ENCODE measurements at places on chromosomes 1 and 21. TPM values are rescaled to one million over a fixed set of nuclear protein-coding genes. Genes with fewer than 3 reads are reported as not detected.

GRCh38 chr1:160328184-160328583, 14.9 kb downstream of the COPA start:
- no peak for DNase-seq
- H3K4me3 ChIP-seq = no peak overlapping the region
- H3K36me3 ChIP-seq = peaks cover 100% of the 10 kb centered on the region
- no peaks in the 10 kb centered on the region for H3K4me1 ChIP-seq

GRCh38 chr1:242206994-242207393, 208.1 kb upstream of the MAP1LC3C start:
- no peaks in the 10 kb centered on the region for H3K4me1 ChIP-seq
- H3K27me3 ChIP-seq = no peaks in the 10 kb centered on the region
- no peak overlapping the region for H3K4me3 ChIP-seq
- H3K27ac ChIP-seq = no peak overlapping the region
- DNase-seq = no peak
- H3K36me3 ChIP-seq = no peaks in the 10 kb centered on the region

GRCh38 chr1:1004780-1005697, 5.1 kb upstream of the HES4 start:
- DNase-seq = peak; percentile 78
- no peak overlapping the region for H3K4me3 ChIP-seq
- H3K27me3 ChIP-seq = peaks cover 5% of the 10 kb centered on the region
- no peaks in the 10 kb centered on the region for H3K36me3 ChIP-seq
- H3K4me1 ChIP-seq = peaks cover 39% of the 10 kb centered on the region
- H3K27ac ChIP-seq = peak overlapping the region; percentile 17

- H3K27ac ChIP-seq = no peak overlapping the region
- no peaks in the 10 kb centered on the region for H3K4me1 ChIP-seq
- no peak overlapping the region for H3K4me3 ChIP-seq
- no peaks in the 10 kb centered on the region for H3K27me3 ChIP-seq
Measured at GRCh38 chr1:225435487-225435886, 7.6 kb upstream of the LBR start.

GRCh38 chr1:174938281-174939007, 61.3 kb upstream of the CACYBP start:
- H3K4me1 ChIP-seq = peaks cover 30% of the 10 kb centered on the region
- H3K36me3 ChIP-seq = no peaks in the 10 kb centered on the region
- no peaks in the 10 kb centered on the region for H3K27me3 ChIP-seq
- H3K4me3 ChIP-seq = no peak overlapping the region

- H3K27ac ChIP-seq = no peak overlapping the region
- no peak overlapping the region for H3K4me3 ChIP-seq
- no peaks in the 10 kb centered on the region for H3K36me3 ChIP-seq
- H3K4me1 ChIP-seq = no peaks in the 10 kb centered on the region
- no peaks in the 10 kb centered on the region for H3K27me3 ChIP-seq
- DNase-seq = no peak
Measured at GRCh38 chr1:231485029-231485784, 43.3 kb upstream of the TSNAX start.

GRCh38 chr1:52192436-52192835, 50.5 kb downstream of the ZFYVE9 start:
- H3K4me3 ChIP-seq = no peak overlapping the region
- no peaks in the 10 kb centered on the region for H3K27me3 ChIP-seq
- no peak for DNase-seq
- H3K4me1 ChIP-seq = peaks cover 11% of the 10 kb centered on the region
- H3K27ac ChIP-seq = no peak overlapping the region

DNA sequence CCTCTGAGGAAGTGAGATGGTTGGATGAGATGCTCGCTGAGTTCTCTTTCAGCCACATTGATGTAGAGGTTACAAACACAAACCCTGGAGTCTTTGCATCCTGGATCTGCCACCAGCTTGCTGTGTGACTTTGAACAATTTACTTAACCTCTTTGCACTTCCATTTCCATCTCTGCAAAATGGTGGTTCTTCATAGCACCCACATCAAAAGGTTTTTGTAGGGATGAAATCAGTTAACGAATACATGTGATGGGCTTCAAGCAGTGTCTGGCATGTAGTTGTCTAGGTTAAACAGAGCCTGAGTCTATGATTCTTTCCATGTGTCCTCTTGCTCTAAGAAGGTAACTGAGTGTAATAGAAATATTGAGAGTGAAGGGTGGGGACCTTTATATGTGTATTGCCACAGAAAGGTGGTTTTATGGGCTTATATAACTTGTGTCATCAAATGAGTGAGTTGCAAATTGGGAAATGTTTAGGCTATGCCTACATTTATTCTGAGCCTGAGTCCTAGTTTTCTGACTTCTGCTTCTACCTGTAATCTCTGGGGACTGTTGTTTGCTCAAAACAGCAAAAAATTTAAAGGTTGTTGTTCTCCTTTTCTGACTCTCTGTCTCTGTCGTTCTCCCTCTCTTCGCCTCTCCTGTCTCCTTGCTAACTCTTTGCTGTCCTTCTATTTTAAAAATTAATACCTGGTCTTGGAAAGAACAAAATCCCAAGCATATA, 27.3 kb upstream of the LRRN2 start:
- no peaks in the 10 kb centered on the region for H3K36me3 ChIP-seq
- no peak for DNase-seq
- H3K4me1 ChIP-seq = no peaks in the 10 kb centered on the region
- H3K27ac ChIP-seq = no peak overlapping the region
- peaks cover 7% of the 10 kb centered on the region for H3K27me3 ChIP-seq
- no peak overlapping the region for H3K4me3 ChIP-seq

- H3K36me3 ChIP-seq = no peaks in the 10 kb centered on the region
- no peaks in the 10 kb centered on the region for H3K4me1 ChIP-seq
- DNase-seq = no peak
- H3K4me3 ChIP-seq = no peak overlapping the region
Measured at GRCh38 chr1:201696217-201696761, 132.7 kb upstream of the IPO9 start.

- no peaks in the 10 kb centered on the region for H3K27me3 ChIP-seq
- peaks cover 40% of the 10 kb centered on the region for H3K4me1 ChIP-seq
- no peak overlapping the region for H3K4me3 ChIP-seq
- H3K36me3 ChIP-seq = no peaks in the 10 kb centered on the region
- DNase-seq = peak; percentile 42
Measured at GRCh38 chr1:117565745-117566455, 39.9 kb upstream of the TENT5C start.

Gene PRDM16
- total RNA-seq = 13.5 TPM

Gene OTUD7B
- 30.4 TPM for total RNA-seq

Gene WLS
- total RNA-seq = 57.0 TPM
